ENCODE measurements at places on chromosomes 4 and X.
A peak's percentile ranks its signal among the peaks of the same experiment; 100 is the strongest.

GRCh38 chrX:28099166-28099565 is 117.9 kb upstream of the DCAF8L1 start:
- DNase-seq: no peak

GRCh38 chr4:164621886-164622521 is 131.9 kb upstream of the SMIM31 start:
- DNase-seq: no peak

DNA sequence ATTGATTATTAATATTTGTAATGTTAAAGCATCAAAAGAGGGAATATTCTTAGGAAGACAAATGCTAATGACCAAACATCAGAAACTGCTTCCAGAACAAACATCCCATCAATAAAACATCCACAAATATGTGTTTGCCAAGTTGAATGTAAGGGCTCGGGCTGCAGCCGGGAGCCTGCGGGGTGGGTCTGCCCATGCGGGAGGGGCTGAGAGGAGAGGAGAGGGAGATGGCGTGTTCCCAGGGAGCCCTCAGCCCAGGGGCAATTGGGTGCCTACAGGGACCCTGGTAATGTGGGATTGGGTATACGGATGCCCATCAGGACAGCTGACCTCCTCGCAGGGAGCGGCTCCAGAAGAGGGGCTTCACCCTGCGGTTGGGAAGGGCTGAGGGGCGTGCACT is 38.4 kb upstream of the PSAPL1 start:
- DNase-seq: no peak

DNA sequence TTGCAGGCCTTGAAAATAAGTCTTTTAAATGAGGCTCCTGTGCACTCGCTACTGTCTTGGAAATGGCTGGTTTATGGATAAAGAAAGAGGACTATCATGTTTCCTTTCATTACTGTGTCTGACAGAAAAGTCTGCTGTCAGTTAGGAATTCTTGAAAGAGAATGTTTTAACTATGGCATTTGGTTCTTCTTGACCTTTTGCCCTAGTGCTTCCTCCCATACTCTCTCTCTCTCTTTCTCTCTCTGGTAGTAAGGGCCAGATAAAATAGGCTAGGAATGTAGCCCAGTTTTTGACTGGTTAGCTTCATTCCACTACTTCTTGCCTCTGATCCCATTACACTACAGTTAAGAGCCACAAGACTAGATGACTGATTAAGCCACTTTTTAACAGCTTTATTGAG is 29.8 kb downstream of the YY2 start:
- no peak for DNase-seq

GRCh38 chr4:147610686-147611085 is 6.5 kb upstream of the TMEM184C start:
- no peak for DNase-seq

DNA sequence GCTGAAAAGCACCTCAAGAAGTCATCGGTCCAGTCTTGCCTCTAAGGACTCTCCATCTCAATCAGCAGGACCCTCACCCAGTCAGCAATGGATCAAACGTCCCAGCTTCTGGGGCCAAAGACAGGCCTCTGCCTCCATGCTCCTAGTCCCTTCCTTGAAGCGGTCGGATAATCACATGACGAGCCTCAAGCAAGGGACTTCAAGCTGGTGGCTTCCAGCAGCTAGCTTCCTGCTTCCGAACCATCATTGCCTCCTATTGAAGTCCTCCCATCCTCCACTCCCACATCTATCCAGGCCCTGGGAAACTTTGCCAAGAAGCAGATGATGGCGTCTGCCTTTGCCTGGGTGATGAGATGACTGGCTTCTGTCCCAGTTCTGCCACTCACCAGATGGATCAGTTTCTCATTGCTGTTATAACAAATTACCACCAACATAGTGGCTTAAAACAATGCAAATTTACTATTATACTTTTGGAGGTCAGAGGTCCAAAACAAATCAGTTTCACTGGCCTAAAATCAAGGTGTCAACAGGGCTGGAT is 135.2 kb upstream of the MAMLD1 start:
- no peak for DNase-seq

DNA sequence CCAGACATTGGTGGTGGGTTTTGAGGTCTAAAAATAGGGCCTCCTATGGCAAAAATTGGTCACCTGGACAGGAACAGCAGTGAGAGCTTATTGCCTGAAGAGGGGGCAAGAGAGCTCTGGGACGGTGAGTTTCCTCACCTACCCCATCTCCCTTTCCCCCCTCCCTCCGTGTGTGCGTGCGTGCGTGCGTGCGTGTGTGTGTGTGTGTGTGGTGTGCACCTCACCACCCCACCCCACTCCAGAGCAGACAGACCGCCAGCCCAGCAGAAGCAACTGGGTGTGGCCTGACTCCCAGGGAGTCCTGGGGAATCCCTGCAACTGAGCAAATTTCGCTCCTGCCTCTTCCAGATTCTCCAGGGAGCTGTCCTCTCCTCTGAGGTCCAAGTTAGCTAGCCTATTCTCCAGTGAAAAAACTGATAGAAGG is 44.7 kb downstream of the PRPS1 start:
- peak; percentile 77 for DNase-seq

- DNase-seq: no peak
Measured at GRCh38 chr4:68183417-68183816, 53.7 kb upstream of the TMPRSS11F start.

Data from activated T-helper 9 cell treated with anti-CD3 and anti-CD28 coated beads, Interleukin-2, amount 50 U/mL, for 16 hours (primary cell).